DMS53 (cell line): ENCODE measurements at places on chromosomes 13 and 19.

DNA sequence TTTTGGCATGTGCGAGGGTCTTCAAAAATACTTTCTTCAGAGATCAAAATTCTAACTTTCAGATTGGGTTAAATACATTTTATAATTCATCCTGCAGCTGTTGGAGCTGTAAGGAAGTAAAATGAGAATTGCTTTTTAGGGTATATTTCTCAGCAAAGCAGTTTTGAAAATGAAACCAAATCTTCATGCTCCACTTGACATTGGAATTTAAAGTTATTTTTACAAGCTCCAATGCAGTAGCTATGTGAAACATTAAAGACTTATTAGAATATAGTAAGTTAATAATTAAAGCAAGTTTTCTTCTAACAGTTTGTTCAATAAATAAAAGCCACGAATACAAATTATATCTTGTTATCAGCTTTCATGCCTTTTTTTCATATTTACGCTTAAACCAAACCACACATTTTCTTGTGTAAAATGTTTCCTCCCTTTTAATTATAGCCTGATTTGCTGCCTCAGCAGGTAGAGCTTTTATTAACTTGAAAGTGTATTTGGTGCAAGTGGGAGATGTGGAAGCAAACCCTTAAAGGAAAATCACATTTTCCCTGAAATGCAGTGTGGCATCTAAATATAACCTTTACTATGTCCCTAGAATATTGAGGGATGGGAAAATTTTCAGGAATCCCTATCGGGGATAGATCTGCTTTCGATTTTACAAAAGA is 12.4 kb upstream of the MICU2 start:
- no peak for DNase-seq

GRCh38 chr13:40316301-40316700 is 350.1 kb downstream of the FOXO1 start:
- DNase-seq, result no peak

DNA sequence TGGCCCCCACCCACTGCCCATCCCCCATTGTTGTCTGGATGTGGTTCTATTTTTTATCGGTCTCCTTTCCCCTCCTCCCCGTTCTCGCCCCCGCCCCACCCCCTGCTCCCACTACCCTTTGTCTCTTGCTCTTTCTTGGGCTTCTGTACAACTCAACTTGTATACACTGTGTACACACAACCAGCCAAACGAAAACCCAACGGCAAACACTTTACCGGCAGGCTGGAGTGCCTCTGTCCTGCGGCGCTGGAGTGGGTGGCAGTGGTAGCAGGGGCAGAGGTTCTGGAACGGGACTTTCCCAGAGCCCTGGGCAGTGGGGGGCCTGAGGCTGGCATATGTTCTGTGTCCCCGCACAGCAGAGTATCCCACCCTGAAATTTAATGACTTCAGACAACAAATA is 13.7 kb downstream of the RRAS start:
- DNase-seq, result no peak

GRCh38 chr13:43522788-43523187 is 264.0 kb downstream of the ENOX1 start:
- no peak for DNase-seq

- peak; percentile 53 for DNase-seq
Measured at GRCh38 chr19:37778613-37779126, 716 bp downstream of the ZNF573 start.

DNA sequence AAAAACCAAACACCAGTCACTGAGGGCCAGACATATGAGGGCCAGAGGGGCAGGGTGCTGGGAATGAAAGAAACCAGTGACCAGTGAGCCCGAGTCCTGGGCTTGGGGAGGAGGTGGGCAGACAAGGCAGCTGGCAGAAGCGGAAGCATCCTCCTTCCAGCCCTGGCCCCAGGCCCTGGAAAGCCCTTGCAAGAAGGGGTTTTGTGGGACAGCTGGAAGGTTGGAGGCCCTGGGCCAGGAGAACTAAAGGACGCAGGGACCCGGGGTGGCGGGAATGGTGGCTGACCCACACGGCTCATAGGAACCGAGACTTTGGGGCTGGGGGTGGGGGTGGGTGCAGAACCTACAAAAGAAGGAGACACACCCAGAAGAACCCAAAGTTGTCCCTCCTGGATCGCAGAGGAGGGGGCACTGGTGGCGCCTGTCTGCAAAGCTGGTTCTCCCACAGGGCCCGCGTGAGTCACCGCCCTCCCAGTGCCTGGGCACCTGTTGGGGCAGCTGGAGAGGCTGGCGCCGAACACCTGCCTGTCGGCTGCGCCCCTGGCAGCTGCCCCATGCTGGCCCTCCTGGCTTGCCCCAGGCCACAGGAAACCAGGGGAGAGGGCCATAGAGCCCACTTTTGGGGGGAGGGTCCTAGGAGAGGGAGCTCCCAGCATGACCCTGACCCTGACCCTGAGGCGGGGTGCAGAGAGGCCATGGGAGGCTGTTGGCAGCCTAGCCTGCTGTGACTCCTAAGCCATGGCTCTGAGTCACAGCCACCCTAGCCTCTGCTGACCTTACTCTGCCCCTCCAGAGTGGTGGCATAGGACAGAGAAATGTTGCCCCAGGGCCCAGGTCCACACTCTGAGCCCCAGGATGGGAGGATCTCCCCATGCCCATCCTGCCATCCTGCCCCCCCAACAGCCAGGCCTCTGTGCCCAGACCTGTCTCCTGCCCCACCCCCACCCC is 802 bp downstream of the DMPK start:
- peak; percentile 95 for DNase-seq

GRCh38 chr13:112839356-112840105 is 129.5 kb upstream of the MCF2L start:
- DNase-seq, result no peak

DNA sequence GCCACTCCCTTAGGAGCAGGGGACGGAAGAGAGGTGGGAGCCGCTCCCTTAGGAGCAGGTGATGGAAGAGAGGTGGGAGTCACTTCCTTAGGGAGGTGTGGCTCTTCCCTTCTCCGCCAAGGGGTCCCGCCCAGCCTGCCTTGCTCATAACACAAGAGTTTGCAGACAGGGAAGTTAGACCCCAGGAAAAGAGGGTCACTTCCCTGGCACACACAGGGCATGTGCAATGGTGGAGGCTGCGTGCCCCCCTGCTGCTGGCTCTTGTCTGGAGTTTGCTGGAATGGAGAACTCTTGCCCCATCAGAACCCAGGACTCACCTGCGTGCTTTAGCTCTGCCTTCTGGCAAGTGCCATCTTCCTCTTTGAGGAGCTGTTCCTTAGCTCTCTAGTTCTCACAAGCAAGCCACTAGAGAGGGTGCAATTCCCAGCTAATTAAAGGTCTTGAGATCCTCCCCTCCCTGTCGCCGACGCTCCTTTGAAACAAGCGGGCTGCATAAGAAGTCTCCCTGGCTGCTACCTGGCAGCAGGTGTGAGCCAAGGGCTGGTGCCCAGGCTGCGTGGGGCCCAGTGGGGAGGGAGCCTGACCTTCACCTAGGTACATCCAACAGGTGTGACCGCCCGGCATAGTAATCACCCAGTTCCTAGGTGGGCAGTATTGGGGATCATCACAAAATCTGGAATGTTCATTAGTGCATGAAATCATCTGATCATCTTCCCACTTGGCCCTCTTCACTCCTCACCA is 281.6 kb downstream of the ZNF536 start:
- no peak for DNase-seq

DNA sequence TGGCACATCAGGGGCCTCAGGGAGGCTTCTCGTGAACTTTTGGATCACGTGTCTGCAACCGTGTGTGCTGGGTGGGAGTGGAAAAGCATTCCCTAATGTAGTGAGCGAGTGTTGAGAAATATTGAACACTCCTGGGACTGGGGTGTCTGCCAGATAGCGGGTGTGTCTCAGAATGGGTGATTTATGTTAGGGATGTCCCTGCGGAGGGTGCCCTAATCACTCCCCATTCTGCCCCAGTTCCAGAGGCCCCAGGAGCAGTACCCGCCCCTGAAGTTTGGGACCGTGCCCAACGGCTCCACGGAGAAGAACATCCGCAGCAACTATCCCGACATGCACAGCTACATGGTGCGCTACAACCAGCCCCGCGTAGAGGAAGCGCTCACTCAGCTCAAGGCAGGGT is 24.2 kb upstream of the GRWD1 start:
- DNase-seq, result no peak

DNA sequence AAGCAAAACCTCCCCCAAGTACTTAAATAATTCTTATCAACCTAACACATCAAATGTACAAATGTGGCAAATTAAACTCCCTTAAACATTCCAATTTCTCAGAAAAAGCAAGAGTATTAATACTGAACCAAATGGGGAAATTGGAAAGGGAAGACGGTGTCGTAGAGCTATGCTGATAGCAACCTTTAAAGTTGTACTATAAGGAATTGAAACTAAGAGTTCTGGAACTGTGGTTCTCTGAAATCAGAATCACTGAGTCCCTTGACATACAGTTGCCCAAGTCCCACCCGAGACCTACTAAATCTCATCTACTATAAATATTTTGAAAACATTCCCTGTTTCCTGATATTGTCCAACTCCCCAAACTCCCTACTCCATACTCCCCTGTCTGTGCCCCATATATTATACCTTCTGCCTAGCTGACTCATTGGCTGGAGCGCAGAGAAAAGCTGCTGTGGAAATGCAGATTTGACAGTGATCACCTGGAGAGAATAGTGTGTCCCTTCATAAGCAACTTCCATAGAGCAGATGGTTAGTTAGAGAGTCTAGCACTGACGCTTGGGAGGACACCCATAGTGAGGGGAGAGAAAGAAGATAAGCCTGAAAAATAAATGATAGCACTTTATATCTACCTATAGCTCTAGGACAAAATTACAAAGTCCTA is 51.4 kb upstream of the ITM2B start:
- DNase-seq, result no peak

- peak; percentile 16 for DNase-seq
Measured at GRCh38 chr19:13240312-13241022, 90.3 kb downstream of the IER2 start.

DNA sequence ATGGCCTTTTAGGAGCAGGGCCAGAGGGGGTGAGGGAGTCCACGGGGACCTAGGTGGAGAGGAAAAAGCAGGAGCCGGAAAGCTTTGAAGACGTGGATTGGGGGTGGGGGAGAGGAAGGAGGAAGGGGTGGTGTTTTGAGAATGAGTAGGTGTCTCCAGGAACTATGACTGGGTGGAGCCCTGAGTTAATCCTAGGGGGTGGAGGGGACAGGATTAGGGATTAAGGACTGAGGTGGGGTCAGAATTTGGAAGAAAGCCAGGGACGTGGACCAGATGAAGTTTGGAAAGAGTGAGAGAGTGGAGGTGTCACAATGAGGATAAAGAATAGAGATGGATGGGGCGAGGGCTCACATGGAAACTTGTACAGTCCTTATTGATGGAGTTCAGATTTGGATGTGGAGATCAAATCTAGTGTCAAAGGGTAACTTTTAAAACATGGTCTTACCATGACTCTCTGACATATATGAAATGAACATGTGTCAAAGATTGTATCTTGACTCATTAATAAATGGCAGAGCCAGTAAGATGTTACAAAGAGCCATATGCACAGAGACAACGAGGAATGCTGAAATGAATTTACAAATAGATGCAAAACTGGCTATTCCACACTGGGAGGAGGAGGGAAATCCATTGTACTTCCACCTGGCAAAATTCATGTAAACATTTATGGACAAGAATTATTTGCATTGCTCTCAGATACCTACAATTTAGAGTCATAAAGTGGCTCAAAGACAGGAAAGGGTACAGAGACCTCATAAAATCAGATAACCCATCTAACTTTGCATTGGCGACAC is 1.7 kb upstream of the KLK13 start:
- DNase-seq, result peak; percentile 14

- DNase-seq, result no peak
Measured at GRCh38 chr19:13885826-13886365, 9.0 kb downstream of the NANOS3 start.

- DNase-seq, result no peak
Measured at GRCh38 chr13:74768521-74769085, 634.4 kb upstream of the KLF12 start.

- no peak for DNase-seq
Measured at GRCh38 chr19:2042485-2043250, 8.4 kb downstream of the MKNK2 start.

GRCh38 chr19:6105444-6105843 is 4.9 kb downstream of the RFX2 start:
- no peak for DNase-seq
